Stimulated activated CD4-positive, alpha-beta T cell treated with anti-CD3 and anti-CD28 coated beads, TNF-alpha, amount 100 ng/mL, for 48 hours (primary cell): ENCODE measurements at places on chromosomes 5 and 9.

GRCh38 chr5:124519396-124519795 lies 227.0 kb downstream of the ZNF608 start:
- DNase-seq, result no peak

GRCh38 chr9:82234160-82234943 lies 245.8 kb downstream of the SPATA31D1 start:
- DNase-seq, result no peak

- DNase-seq, result no peak
These were observed 160.7 kb downstream of the GLIS3 start for GRCh38 chr9:4139196-4139595.

- no peak for DNase-seq
These were observed 22.6 kb downstream of the CDH9 start for GRCh38 chr5:27015758-27016157.

DNA sequence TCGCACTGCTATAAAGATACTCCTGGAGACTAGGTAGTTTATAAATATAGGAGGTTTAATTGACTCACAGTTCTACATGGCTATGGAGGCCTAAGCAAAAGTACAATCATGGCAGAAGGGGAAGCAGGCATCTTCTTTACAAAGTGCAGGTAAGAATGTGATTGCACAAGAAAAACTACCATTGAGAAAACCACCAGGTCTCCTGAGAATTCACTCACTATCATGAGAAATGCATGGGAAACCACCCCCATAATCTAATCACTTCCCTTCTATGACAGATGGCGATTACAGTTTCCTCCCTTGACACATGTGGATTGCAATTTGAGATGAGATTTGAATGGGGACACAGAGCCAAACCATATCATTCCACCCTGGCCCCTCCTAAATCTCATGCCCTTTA lies 121.2 kb upstream of the ST8SIA4 start:
- DNase-seq, result no peak

DNA sequence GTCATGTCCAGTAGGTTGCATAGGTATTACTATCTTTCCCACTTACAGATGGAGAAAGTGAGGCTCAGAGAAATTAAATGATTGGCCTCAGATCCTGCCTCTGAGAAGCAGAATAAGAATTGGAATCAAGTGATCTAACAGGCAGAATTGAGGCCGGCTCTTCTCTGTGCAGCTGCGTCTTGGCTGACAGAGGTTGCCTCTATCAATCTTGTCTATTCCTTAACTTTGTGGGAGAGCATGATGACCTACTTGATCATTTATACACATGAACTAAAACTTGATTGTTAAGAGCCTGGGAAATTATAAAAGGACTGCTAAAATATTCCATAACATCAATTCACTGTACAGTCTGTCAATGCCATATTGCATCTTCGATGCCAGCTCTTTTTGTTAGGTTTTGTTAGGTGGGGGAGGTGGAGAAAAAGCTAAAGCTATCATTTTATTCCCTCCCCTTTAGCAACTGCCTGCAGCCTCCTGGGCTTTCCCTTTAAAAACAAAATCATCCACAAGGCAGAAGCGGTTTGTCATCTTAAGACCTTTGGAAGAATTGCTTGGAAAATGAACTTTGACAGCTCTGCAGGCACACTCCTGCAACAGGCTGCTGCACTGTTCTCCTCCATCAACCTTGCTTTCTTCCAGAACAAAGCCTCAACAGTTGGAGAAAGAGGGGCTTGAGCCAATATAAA lies 247.4 kb downstream of the SMARCA2 start:
- no peak for DNase-seq

- no peak for DNase-seq
These were observed 2.6 kb upstream of the UAP1L1 start for GRCh38 chr9:137074657-137075274.

GRCh38 chr9:134604834-134605233 lies 36.8 kb upstream of the COL5A1 start:
- DNase-seq, result no peak

- no peak for DNase-seq
These were observed 6.6 kb downstream of the C5orf52 start for GRCh38 chr5:157677931-157678330.
